Stimulated activated CD8-positive, alpha-beta memory T cell treated with anti-CD3 and anti-CD28 coated beads, Interleukin-4, amount 100 ng/mL, for 4 hours (primary cell): ENCODE measurements at places on chromosomes 12 and 14.
A peak's percentile ranks its signal among the peaks of the same experiment; 100 is the strongest.

GRCh38 chr12:11685316-11685715 lies 35.8 kb downstream of the ETV6 start:
- DNase-seq = no peak

GRCh38 chr12:89906178-89906577 lies 197.5 kb upstream of the ATP2B1 start:
- no peak for DNase-seq

- DNase-seq = no peak
Observed at GRCh38 chr12:79883216-79883615, 51.7 kb downstream of the PPP1R12A start.

- no peak for DNase-seq
Observed at GRCh38 chr14:106578481-106578880, 1052.1 kb downstream of the TMEM121 start.

- DNase-seq = no peak
Observed at GRCh38 chr12:54333420-54334034, 8.6 kb downstream of the COPZ1 start.

DNA sequence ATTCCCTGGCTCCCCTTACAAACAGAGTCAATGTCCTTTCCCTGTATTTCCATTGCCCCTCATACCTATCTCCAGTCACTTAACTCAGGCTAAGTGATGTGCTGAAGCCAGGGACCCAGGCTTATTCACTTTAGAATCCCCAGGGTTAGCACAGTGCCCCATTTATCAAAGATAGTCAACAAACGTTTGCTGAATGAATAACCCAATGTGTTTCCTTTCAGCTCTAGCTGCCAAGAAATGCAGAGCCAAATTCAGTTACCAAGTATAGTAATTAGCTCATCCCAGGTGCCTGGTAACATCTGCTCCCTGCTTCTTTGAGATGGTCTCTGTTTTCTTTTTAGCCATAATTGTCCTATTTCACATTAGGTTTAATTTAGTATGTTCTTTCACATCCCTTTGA lies 189.5 kb downstream of the PHLDA1 start:
- no peak for DNase-seq

DNA sequence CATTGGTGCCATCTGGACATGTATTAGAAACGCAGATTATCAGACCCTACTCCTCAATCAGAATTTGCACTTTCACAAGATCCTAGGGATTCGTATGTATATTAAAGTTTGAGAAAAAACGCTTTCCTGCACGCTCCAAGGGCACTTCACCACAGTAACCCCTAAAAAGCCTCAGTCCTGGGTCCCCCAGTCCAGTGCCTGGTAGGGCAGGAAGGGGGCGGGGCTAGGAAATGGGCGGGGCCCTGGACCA lies 369 bp downstream of the DEPDC4 start:
- peak; percentile 84 for DNase-seq

- DNase-seq = no peak
Observed at GRCh38 chr12:3381059-3382047, 109.7 kb upstream of the PRMT8 start.

GRCh38 chr12:50302686-50303085 lies 19.4 kb upstream of the LIMA1 start:
- DNase-seq = no peak
